ENCODE measurements at places on chromosomes 1 and 21.
A peak's percentile ranks its signal among the peaks of the same experiment; 100 is the strongest.

DNA sequence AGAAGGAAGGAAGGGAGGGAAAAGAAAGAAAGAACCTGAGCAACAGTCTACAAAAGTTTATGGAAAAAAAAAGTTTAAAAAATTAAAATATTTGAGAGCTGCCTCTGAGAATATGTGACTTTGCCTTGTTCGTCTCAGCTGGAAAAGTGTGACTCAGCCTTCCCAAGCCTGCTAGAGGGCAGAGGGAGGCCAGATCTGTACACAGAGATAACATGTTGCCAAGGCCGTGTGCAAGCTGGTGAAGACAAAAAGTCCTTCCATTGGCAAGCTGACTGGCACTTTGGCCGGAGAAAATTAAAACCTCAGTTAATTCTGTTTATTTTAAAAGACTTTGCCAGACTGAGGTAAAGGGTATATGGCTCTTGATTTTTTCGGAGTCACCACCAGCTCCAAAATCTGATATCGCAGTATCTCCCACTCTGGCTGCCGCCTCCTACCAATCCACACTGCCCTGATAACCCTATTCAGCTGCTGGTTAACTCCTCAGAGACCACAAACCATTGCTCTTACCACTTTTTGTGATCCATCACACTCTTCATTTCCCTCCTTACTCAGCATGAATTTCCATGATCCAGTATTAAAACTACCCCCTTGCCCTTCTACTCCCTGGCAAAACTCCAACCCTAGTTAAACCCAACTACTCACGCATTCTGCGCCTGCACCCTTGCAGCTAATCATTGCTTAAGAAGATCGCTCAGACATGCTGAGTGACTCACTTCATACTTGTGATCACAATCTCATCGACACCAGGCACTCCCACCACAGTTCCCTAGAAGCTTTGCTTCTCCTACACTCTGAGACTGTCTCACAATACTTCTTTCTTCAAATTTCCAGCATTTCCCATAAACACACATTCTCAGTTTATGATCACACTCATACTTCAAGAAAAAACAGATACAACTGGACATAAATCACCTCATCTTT lies 5.7 kb upstream of the PPP1R15B start:
- DNase-seq = peak; percentile 100

DNA sequence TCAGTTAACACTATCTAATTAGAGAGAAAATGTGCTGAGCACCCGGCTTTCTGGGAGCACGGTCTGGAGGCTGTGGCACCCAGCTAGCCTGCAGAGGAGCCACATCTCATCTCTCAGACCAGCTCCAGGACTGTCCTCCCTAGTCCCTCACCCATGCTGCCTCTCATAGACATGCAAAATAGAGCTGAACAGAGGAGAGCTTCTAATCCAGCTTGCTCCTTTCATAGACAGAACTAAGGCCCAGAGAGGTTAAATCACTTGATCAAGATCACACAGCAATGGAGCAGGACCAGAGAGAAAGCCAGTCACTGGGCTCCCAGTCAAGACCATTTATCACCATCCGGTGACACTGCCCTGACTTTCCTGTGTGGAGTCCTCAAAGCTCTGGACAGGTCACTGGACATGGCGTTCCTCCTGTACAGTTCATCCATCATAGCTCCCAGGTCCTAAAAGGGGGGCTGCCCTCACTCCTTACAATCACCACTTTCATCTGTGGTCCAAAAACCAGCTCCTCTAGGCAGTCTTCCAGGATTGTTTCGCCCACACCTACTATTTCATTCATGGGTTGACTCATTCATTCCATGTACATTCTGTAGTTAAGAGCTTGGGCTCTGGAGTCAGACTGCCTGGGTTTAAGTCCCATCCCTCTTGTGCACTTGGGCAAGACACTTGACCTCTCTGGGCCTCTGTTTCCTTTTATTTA lies 8.8 kb upstream of the CAMK2N1 start:
- peak; percentile 94 for DNase-seq

- DNase-seq = no peak
Measured at GRCh38 chr1:22163564-22163963, 20.7 kb upstream of the WNT4 start.

- no peak for DNase-seq
Measured at GRCh38 chr1:17887661-17888371, 132.7 kb downstream of the ACTL8 start.

- DNase-seq = no peak
Measured at GRCh38 chr1:36542962-36543515, 60.3 kb upstream of the CSF3R start.

DNA sequence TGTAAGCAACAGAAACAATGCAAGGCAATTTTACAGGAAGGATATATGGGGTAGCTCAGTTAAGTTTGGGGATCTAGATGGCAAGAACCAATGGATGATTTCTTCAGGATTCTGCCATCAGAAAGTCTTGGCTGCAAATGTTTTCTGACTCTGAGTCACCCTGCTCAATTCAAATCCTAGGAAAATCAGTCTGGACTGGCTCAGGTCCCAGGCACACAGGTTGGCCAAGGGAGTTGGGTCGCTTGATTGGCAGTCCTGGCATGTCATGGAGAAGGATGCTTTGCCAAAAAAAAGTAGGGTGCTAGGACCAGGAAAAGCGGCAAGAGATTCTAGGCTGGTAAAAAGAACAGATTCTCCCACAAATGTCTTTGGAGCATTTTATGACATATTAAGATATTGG lies 28.9 kb upstream of the S1PR1 start:
- no peak for DNase-seq

DNA sequence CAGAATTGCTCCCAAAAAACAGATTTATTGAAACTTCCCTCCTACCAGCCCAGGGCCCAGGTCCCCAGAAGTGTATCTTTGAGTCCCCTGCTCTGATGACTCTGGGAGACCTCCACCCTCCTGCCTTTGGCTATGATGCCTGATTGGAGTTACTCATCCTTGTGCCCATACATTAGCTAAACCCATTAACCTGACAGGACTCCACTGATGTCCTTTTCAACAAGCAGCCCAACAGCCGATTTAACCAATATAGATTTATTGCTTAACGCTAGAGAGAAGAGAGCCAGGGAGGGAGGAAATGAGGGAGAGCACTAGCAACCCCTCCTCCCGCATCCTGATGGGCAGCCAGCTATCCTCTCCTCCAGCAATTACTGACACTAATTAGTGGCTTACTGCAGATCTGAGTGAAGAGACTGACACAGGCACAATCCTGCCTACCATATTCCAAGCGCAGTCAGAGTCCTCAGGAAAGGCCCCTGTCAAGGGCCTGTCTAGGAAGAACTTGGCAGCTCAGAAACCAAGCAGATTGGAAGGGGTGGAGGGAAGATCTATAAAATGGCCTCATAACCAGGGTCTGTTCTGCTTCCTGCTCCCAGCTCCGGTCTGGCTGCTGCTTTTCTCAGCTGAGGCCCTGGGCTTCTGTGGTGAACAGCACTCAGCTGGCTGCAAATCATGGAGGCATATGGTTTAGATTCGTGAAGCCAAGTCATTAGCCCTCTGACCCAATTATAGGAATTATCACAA lies 484.5 kb upstream of the DAB1 start:
- DNase-seq = no peak
